D721Med (cell line): ENCODE measurements at places on chromosomes 16 and 17.

GRCh38 chr16:1532081-1532760 is 1.2 kb upstream of the TMEM204 start:
- no peak for DNase-seq

DNA sequence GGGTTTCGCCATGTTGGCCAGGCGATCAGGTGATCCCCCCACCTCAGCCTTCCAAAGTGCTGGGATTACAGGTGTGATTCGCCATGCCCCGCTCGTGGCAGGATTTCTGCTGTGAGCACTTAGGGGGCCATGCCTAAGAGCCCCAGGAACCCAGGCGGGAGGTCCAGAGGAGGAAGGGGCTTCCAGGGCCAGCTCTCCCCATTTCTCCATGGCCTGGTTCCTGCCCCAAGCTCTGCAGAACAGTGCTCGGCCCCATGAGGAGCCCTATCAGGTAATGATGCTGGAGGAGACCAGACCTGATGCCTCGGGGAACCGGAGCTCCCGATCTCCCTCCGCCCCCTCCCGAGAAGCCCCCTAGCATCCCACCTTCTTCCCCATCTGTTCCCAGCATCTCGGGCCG is 53.6 kb downstream of the RMI2 start:
- no peak for DNase-seq

- DNase-seq, result no peak
These were observed 39.7 kb upstream of the DHX40 start for GRCh38 chr17:59525668-59526067.

DNA sequence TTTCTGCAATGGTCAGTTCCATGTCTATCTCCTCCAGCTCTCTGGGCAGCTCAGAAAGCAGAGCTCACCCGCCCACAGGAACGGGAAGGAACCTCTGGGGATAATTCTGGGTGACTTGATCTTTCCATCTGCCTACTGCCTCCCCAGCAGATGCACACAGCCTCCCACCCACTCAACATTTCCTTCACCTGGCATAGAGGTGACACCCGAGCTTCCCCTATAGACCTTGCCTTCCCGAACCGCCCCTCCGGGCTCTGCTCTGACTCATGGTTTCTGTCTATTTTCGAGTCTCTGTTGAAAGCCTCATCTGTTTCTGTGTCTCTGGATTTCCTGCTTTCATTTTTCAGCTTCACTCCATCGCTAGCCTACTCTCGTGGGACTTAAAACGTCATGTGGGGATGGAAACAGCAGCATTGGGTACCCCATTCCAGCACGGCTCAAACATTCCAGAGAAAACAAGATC is 11.4 kb downstream of the GGA3 start:
- no peak for DNase-seq
